ENCODE measurements at places on chromosomes 2 and 18.

DNA sequence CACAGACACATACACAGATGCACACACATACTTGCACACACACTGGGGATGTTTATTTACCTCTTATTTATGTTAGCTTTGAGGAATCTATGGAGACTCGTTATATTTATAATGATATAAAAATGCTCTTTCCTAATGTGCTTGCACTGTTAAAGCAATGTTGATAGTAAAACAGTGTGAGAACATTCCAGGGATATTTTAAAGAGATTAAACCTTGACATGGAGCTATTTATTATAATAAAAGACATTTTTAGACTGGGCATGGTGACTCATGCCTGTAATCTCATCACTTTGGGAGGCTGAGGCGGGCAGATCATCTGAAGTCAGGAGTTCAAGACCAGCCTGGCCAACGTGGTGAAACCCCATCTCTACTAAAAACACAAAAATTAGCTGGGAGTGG lies 557.3 kb upstream of the ZNF804A start:
- no peak for DNase-seq

DNA sequence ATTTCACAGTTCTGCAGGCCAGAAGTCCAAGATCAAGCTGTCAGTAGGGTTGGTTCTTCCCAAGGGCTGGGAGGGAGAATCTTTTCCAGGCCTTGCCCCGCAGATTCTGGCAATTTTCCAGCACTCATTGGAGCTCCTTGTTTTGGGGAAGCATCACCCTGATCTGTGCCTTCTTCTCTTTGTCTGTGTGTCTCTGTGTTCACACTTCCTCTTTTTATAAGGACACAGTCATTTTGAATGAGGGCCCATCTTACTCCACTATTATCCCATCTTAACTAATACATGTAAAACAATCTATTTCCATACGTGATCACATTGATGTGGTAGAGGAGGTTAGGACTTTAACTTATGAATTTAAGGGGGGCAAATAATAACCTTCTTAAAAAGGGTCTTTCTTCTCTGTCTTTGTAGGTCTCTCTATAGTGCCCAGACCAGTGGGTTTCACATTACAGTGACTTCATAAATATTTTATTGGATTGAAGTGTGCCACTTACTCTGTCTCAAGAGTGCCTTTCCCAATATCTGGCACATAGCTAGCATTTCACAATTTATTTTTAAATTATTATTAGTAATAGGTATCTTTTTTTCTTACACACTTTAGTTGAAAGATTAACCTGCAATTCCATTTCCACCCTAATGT lies 68.9 kb upstream of the CBLN2 start:
- DNase-seq = no peak

GRCh38 chr18:3799515-3799914 lies 349.5 kb downstream of the TGIF1 start:
- DNase-seq = no peak

GRCh38 chr2:181742922-181743722 lies 62.8 kb upstream of the NEUROD1 start:
- DNase-seq = no peak

DNA sequence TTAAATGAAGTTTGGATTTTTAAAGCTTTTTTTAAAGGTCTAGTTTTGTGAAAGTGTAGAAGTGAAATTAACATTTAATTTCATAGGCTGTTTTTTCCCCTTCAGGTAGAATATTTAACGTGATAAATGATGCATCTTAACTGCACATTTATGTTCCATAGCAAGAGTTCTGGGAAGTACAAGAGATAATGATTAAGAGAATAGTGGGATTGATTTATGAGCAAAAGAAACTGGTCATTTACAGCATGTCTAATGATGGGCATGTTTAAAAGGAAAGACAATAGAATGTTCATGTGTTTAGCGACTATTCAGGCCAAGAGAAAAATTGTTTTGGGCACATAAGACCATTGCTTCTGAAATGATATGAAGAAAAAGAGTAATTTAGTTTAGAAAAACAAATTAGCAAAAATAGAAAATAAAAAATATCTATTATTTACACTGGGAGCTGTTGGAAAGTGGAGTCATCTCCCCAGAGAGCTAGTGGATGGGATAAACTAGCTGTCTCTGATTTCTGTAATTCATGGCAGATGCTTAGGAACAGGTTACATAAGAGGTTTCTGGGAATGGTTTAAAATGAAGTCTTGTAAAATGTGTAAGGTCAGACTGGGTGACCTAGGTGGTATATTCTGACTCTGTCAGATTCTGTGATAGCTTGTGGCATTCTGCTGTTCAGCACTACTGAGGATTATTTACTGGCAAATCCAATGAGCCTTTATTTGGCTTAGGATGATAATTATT lies 60.7 kb downstream of the WDR7 start:
- no peak for DNase-seq

Measured in esophagus squamous epithelium (tissue), 5 donors.